ENCODE measurements at places on chromosomes 2 and 18.

DNA sequence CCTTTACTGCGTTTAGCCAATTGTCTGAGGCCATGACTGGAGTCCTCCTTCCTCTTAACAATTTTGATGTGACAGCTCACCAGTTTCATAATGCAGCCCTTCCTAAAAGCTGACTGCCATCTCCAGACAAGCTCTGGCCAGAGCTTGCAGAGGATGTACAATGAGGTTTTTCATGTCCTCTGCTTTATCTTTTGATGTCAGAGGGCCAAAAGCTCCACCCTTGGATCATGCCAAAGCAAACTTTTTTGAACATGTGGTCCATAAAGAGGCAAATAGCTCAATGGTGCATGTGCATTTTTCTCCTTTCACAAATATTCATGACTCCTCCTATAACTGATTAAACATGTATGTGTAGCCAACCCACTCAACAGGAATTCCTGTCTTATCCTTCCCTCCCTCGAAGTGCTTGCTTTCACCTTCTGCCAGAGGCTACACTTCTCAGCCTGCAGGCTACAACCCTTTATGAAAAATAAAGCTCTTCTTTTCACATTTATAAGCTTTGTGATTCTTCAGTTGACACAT is 266.2 kb downstream of the FBXO15 start:
- DNase-seq = no peak

- DNase-seq = peak; percentile 68
These were observed 6.3 kb downstream of the TMEM127 start for GRCh38 chr2:96259497-96259921.

- DNase-seq = no peak
These were observed 6.8 kb downstream of the SFT2D3 start for GRCh38 chr2:127707890-127708648.

- DNase-seq = no peak
These were observed 197.0 kb downstream of the HRH4 start for GRCh38 chr18:24657444-24657842.

- peak; percentile 32 for DNase-seq
These were observed 670.7 kb downstream of the ERBB4 start for GRCh38 chr2:211867845-211868451.

DNA sequence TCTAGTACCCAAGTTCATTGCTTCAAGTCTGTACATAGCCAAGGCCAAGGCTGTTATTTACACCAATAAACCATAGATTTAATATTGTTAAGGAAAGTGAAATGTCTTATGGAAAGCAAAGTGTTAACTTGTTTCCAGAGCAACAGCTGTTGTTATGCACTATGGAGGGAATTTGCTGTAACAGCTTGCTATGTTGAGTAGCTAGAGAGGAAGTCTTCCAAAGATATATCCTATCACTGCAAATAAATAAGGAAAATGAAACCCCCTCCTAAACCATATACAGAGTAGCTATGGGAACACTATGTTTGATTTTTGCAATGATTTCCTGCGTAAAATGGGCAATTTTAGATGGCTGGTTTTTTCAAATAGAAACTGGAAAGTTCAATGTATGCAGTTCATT is 21.1 kb downstream of the TMEM182 start:
- DNase-seq = peak; percentile 51

GRCh38 chr2:96167407-96168013 is 22.3 kb upstream of the DUSP2 start:
- no peak for DNase-seq

GRCh38 chr2:18566145-18566769 is 5.8 kb upstream of the RDH14 start:
- DNase-seq = no peak

GRCh38 chr2:67802291-67802690 is 260.5 kb downstream of the C1D start:
- DNase-seq = no peak

DNA sequence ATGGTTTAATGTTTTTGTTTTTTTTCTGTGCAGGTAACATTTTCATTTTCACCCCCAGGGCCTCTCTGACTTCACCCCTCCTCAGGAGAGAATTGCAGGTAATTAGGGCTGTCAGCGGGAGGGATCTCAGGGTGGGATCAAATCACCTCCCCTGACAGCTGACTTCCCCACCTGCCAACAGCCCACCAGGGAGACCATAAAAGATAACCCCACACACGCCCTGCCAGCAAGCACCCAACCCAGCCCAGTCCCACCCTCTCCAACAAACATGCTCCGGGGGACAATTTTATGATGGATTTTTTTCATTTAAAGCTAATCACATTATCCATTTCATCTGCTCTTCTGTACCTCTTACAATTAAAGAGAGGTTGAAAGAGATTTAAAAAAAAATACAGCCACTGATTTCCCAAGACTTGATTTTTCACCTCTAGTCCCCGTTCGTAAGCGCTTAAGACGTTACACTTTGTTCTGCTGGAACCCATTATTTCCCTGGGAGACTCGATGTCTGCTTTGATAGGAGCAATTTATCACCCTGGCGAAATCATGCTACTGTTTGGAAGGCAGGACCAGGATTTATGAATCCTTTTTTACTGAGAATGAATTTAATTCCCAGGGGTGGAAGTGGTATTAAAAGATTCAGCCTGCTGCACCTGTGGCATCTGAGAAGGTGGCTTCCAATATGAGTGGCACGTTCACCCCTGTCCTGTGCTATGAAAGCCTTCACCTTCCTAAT is 232.9 kb upstream of the ID2 start:
- no peak for DNase-seq

DNA sequence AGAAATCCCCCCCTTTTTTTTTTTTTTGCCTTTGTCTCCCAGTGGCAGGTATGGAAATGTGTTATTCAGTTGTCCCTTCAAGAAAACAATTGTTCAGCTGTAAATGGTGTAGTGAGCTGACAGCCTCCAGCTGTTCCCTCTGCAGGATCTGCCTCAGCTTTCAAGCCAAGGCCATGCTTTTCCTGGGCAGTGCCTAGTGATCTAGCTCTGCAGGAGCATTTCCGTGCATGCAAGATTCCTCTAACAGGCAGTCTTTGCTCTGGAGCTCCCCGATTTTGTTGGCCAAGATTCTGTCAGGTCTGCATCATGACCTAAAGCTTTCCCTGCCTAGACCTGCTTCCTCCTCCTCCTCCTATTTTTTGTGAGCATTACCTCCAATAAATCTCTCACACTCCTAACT is 300.7 kb upstream of the UBE2E3 start:
- DNase-seq = no peak

DNA sequence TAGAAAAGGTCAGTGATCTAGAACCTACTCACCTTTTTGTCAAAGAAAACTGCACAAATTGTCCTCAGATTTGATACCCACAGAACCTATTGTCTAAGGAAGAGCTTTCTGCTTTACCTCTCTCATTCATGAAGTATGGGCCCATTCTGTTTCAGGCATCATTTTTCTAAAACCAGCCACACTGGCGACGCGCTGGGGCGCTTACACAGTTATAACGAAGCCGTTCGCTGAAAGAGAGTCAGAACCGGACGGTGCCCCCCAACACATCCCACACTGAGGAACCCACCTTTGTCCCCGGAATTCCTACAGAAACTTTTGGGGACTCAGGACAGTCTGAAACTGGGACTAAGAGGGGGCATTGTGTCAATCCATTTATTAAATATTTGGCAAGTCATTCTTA is 206.3 kb upstream of the HAAO start:
- DNase-seq = no peak
